Ecto neural progenitor cell (in vitro differentiated cells): ENCODE measurements at places on chromosomes 7 and 10.
A peak's percentile ranks its signal among the peaks of the same experiment; 100 is the strongest.

GRCh38 chr7:135320268-135320667 is 86.6 kb downstream of the STRA8 start:
- DNase-seq = no peak

DNA sequence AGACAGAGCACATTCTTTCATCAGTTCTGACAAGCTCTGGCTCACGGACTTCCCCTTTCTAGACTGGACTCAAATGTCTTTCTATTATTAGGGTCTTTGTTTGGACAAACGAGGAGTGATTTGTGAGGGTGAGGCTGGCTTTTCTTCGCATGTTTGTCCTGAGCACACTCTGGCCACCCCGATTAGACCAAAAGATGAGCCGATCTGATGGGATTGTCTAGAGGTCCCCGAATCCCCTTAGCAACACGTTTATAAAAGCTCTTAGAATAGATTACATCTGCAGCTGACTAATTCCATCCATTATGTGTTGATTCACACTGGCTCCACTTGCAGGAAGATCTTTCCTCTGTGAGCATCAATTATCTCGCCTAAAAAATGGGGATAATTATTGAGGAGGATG is 675.4 kb upstream of the AUTS2 start:
- no peak for DNase-seq

DNA sequence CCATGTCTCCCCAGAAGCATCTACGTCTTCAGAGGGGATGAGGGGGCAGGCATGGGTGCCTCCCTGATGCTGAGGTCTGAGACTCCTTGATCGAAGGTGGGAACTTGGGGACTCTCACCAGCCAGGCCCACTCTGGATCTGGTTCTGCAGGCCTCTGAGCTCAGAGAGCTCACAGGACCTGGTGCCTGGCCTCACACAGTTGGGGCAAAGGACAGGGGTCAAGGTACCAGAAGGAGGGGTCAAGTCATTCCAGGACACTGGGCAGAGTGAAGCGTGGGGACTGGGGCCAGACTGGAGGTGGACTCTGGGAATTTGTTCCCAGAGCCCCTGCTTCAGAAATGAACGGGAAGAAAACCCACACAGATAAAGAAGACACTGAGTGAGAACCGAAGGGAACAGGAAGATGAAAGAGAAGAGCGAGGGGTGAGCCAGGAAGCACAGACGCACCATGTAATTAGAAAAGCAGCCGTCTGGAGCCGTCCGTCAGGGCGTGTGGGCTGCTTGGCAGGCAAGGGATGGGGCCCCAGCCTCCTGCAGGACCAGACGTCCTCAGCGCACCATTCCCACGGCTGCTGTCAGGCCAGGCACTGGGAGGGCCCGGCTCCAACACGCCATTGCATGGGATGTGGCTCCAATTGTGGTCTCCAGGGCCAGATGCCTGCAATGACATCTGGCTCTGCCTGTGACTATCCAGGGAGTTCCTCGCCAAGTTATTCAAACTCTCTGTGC is 47.7 kb downstream of the ZCCHC24 start:
- DNase-seq = no peak

GRCh38 chr10:19947656-19948055 is 131.4 kb downstream of the PLXDC2 start:
- no peak for DNase-seq

DNA sequence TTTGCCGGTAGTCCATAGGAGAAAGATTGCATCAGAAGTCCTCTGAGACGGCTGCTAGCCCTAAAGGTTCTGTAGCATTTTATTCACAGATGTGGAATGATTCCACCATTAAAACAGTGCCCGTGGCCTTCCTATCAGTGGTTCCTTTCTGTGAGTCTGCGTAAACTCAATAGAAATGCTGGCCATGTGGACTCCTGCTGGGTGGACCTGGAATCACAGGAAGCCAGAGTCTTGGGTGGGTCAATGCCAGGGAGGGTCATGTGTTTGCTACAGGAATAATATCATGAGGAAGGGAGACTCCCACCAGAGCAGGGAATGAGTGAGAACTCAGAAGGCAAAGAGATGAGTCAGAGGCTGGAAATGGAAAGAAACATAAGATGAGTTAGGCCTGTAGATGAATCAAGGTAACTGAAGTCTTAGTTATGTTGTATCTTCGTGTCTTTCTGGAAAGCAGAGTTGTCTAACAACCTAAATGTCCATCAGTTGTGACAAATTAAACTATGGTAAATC is 410.4 kb upstream of the AUTS2 start:
- DNase-seq = no peak

DNA sequence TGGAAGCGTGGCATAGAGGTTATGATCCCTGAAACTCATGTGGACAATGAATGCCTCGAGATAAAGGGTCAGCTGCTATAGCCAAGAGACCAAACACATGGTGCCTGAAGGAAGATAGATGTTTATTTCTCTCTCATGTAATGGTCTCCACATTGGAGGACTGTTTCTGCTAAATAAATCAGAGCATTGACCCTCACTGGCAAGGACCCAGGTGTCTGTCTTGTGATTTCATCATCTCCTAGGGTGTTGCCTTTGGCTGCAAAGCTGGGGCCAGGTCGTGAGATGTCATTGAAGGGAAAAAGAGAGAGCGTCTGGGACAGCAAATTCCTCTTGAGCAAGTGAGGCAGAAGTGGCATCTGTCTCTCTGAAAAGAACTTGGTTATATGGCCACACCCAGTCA is 64.6 kb downstream of the JCAD start:
- no peak for DNase-seq

DNA sequence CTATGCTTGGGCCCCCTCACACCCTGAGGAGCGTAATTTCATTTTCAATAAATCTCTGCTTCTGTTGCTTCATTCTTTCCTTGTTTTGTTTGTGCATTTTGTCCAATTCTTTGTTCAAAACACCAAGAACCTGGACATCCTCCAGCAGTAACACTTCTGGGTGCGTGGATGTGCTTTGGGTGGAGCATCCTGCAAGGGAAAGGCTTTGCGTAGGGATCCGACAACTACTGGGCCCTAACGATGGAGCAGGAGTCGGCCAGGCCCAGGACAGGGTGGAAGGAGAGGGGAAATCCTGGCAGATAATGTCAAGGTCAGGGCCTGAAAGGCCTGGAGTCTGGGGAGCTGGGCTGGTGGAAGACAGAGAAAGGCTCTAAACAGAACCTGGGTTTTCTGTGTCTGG is 231.8 kb downstream of the ADAM12 start:
- no peak for DNase-seq

- DNase-seq = no peak
Observed at GRCh38 chr7:7889791-7890568, 78.6 kb upstream of the GLCCI1 start.

- DNase-seq = no peak
Observed at GRCh38 chr7:87479951-87480350, 4.5 kb upstream of the ABCB4 start.

DNA sequence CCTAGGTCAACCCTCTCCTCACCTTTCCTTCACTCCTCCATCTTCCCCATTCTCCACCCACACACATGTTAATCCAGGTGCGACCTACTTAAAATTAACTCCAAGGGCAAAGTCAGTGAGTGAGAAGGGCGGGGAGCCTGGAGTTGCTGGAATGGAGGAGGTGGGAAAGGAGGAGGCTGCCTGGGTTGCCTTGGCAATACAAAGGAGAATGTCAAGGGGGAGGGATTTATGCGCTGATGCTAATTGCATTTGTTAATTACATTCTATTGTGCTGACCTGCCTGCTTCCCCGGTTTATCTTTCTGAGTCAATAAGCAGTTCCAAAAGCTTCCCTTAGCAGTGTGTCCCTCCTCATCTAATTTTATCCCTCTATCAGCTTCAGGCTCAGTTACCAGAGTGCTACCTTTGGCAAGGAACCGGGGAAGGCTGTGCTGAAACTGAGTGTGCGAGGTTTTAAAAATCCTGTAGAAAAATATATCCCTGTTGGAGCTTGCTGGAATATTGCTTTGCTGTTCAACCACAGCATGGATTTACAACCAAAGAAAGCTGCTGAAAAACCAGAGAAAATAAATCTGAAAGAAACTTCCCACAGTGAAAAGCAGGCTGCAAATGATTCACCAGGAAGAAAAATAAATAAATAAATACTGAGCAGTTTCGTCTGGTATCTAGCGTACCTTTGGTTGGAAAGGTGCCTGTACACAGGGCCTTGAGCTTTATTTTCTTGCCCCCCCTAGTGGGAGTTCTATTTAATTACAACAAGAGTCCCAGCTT is 113.2 kb upstream of the DGKB start:
- peak; percentile 51 for DNase-seq

DNA sequence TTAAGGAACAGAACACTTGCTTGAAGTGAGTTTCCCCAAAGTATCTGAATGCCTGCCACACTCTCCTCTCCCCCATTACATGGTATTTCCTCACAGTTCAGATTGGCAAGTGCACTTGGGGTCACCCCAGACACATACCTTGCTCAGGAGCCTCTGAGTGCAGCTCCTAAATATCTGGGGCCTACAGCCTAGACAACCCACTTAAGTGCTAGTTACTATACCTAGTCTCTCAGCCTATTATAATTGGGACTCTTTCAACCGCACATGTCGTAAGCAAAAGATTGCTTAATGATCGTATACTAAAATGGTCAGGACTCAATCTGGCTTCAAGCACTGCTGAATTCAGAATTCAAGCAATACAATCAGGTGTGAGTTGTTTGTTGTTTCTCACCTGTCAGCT is 19.9 kb downstream of the TMEM176B start:
- no peak for DNase-seq
